Hematopoietic multipotent progenitor cell (in vitro differentiated cells): ENCODE measurements at places on chromosomes 2 and 18. TPM values are rescaled to one million over a fixed set of nuclear protein-coding genes. Genes with fewer than 3 reads are reported as not detected.

DNA sequence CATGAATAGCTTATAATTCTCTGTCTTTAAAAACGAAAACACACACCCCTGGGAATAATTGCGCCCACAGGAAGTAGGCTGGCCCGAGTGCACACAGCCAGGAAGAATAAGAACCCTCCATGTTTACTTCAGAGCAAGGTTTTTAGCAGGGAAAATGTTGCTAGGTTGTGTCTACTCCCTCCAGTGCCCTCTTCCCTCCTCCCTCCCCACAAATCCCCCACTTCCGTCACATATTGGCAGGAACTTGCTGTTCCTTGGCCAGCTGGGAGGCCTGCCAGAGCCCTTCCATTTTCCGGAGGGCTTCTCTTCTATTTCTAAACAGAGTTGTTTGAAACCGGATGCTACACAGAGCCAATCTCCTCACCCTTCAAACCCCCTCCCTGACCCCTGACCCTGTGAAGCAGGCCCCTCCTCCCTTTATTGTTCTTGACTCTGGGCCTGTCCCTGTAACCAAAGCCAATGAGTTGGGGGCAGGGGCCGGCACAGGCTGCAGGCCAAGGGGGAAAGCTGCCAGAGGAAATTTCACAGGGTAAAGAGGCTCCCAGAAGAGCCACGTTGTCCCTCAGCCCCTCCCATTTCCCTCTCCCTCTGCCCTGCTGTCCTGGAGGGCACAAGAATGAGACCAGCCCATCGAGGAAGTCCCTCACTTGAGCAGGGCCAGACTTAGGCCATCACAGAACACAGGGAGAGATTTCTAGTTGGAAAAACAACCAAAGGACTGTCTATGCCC lies 49.8 kb upstream of the LGALSL start:
- DNase-seq, result no peak

- no peak for DNase-seq
Measured at GRCh38 chr18:62196980-62197379, 9.9 kb downstream of the RELCH start.

- no peak for DNase-seq
Measured at GRCh38 chr2:72897785-72898584, 10.8 kb downstream of the SPR start.

DNA sequence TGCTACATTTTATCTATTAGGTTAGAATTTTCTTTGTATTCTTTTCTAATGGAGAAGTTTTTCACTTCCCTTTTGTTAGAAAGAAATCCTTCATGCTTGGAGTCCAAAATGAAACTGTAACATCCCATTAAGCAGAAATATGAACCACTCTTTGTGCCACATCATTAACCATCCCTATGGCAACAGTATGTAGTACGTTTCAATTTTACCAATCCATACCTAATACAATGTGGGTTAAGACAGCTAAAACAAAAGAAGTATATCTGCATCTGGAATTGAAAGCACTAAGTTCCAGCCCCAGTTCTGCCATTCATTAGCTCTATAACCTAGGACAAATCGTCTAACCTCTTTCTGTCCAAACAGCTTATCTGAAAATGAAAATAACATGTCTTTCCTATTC lies 409.2 kb upstream of the SPHKAP start:
- DNase-seq, result no peak

DNA sequence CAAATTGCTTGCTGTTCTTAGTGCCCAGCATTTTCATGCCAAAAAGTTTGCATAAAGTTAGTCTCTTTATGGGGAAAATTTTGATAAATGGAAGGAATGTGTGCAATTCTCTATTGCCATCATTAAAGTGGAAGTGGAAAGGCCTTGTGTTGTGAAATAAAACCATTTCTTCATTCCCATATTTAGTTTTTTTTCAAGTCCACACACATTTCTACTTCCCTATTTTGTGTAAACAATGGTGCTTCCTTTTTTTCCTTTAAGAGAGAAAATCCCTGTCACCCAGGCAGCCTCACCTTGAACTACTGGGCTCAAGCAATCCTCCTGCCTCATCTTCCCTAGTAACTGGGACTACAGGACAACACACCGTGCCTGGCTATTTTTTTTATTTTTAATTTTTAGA lies 42.3 kb upstream of the NCOA1 start:
- DNase-seq, result no peak

- peak; percentile 74 for DNase-seq
Measured at GRCh38 chr2:16430846-16431245, 234.8 kb downstream of the CYRIA start.

- no peak for DNase-seq
Measured at GRCh38 chr2:108632332-108633160, 86.7 kb upstream of the RANBP2 start.

- no peak for DNase-seq
Measured at GRCh38 chr2:138122891-138123290, 158.6 kb downstream of the HNMT start.

DNA sequence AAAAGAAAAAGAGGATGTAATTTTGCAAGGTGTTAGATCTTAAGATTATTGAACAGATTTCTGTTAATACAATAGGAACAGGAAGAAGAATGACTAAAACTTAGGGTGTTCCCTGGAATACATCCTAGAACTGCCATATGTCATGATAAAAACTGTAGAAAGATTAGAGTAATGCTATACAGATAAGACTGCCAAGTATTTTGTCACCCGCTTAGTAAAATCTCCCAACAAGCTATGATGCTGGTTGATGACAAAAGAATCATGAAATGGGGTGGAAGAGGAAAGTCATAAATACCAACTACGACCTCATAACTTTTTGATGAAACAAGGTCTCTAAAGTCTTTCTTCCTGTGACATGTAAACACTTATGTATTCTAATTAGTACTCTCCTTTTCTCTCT lies 163.6 kb upstream of the COL3A1 start:
- DNase-seq, result no peak

- no peak for DNase-seq
Measured at GRCh38 chr2:222052934-222053367, 245.8 kb downstream of the PAX3 start.

DNA sequence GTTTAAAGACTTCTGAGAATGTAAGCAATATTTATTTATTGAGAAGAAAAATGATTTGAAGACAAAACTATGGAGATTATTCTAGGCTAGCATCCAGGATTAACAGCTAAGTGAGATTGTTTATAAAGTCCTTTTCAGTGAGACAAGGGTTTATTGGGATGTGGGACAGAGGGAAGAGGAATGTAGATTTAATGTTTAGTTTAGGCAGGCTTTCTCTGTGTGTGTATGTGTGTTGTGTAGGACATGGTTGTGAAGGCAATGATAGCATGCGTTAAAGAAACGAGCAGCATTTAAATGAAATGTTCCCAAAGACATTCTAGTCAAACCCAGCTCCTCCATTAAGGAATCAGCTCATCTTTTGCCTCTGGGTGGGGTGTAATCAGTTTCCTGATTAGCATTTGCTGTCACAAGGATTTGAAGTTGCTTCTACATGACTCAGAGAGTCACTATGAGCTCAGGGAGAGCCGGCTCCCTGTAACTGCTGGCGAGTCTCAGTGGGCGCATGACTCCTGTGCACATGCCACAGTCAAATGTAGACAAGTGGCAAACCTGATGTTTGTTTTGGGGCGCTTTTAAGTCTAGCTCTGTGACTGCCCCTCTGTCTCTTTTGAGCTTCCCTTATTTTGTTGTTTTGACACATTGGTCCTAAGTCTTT lies 442.2 kb upstream of the CELF4 start:
- DNase-seq, result no peak

DNA sequence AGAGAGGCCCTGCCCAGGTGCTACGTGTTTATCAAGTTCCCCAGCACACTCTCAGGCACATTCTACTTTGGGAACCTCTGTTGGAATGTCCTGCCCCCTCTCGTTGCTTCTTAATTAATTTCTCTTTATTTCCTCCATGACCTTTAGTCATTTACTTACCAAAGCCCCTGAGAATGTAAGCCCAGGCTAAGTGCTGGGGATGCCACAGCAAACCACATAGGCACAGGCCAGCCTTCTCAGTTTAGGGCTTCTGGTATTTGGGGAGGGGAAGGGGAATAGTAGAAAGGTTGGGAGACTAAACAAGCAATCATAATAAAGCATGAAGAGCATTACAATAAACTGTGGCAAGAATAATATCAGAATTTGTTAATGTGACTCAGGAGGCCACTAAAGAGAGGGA lies 85.7 kb downstream of the EVA1A start:
- no peak for DNase-seq

GRCh38 chr2:102141970-102142828 lies at the start of gene IL1R1:
IL1R1 (plus strand) TSS chr2:102142746; CDS start chr2:102157725, 14,979 bp downstream.
- DNase-seq, result no peak

DNA sequence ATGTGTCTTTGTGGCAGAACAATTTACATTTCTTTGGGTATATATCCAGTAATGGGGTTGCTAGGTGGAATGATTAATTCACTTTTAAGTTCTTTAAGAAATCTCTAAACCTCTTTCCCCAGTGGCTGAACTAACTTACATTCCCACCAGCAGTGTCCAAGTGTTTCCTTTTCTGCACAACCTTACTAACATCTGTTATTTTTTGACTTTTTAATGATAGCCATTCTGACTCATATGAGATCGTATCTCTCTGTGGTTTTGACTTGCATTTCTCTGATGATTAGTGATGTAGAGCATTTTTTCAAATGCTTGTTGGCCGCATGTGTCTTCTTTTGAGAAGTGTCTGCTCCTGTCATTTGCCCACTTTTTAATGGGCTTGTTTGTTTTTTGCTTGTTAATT lies 43.1 kb upstream of the PTH2R start:
- peak; percentile 74 for DNase-seq

GRCh38 chr2:215664847-215665525 lies 229.1 kb upstream of the FN1 start:
- DNase-seq, result no peak

DNA sequence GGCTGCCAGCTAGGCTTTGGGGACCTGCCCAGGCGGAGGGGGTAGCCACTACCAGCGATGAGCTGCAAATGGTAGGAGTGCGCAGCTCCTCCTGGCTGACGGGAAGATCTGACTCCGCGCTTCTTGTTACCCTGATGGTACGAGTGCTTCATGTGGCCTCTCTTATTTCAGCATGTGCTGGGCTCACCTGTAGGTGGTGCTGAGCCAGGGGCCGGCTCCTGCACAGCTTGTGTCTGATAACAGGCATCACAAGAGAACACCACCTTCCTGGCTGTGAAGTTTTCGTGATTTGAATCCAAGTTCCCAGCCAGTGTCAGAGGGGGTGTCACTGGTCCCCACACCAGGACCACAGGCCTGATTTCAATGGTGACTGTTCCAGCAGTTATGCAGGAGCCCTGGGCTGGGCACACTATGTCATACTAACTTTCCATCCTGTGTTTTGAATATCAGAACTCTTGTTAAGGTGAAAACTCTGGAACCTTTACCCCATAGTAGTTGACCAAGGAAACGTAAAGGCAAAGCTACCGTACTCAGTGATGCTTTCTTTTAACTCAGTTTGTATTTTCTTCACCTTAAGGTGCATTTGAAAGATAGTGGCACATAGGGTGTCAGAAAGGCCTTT lies 28.0 kb downstream of the APCDD1 start:
- no peak for DNase-seq

- no peak for DNase-seq
Measured at GRCh38 chr2:55401124-55401523, 18.5 kb downstream of the CCDC88A start.

DNA sequence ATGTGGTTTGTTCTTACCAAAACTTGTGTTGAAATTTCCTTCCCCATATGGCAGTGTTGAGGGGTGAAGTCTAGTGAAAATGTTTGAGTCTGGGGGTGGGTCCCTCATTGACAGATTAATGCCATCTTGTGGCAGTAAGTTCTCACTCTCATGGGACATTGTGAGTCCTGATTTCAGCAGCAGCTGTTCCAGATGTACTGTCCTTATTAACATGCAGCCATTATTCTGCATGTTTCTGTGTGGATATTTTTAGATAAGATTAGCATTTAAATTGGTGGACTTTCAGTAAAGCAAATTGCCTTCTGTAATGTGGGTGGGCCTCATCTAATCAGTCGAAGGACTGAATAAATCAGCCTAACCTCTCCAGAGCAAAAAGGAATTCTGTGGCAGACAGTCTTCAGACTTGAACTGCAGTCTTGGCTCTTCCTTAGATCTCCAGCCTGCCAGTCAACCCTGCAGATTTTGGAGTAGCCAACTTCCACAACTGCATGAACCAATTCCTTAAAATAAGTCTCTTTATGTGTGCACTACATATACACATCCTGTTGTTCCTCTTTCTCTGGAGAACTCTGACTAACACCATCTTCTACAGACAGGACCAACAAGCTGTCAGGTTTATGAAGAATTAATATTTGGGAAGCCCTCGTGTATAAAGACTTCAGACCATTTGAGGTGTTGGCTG lies 138.7 kb upstream of the ZNF516 start:
- no peak for DNase-seq

DNA sequence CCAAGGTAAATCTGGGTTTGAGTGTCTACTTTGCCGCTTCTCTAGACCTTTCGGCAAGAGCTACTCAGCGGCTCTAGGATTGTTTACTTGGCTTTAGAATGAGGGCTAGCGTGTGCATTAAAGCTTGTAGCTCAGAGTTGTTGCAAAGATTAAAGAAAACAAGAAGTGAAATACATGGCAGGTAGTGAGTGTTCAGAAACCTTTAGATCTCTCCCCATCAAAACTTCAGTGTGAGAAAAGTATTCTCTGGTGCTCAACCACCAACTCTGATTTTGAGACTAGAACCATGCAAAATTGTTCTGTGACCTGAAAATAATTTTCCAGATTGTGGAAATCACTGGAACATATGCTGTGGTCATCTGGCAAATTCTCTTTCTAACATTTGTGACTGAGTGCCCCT lies 512.0 kb downstream of the CMPK2 start:
- no peak for DNase-seq

DNA sequence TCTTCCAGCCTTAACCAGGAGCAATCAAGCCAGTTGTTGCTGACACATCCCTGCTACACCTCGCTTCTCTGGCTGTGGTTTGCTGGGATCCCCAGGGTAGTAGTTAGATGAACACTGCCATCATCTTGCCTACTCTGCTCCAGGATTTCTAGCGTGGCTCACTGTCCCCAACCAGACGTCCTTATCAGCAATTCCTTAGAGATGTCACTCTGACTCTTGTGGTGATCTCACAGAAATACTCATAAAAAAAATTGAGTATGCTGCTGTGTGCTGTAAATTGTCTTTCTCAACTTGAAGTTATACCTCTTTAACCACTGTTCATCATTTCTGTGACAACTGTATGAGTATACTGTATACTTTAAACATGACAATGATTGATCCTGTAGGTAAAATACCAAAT lies 63.2 kb downstream of the PLCL1 start:
- no peak for DNase-seq

The DES gene
- not detected for total RNA-seq

The ACKR3 gene
- 31.0 TPM for total RNA-seq

The IL1RL1 gene
- total RNA-seq, result 1.6 TPM

The ITGA4 gene
- total RNA-seq, result 193 TPM

The DLGAP1 gene
- 0.27 TPM for total RNA-seq

The EVA1A gene
- not detected for total RNA-seq

The SMC6 gene
- 3.8 TPM for total RNA-seq

The SCN7A gene
- under 0.01 TPM for total RNA-seq

The CCDC102B gene
- 3.2 TPM for total RNA-seq

The LIPG gene
- total RNA-seq, result under 0.01 TPM

The CD207 gene
- not detected for total RNA-seq

The SLC5A7 gene
- not detected for total RNA-seq

The ARHGEF33 gene
- under 0.01 TPM for total RNA-seq

The FAM110C gene
- total RNA-seq, result under 0.01 TPM
